NCI-H460 (cell line): ENCODE measurements at places on chromosomes 1 and 21.

GRCh38 chr1:244917073-244917670 is 52.8 kb upstream of the HNRNPU start:
- no peak for DNase-seq

DNA sequence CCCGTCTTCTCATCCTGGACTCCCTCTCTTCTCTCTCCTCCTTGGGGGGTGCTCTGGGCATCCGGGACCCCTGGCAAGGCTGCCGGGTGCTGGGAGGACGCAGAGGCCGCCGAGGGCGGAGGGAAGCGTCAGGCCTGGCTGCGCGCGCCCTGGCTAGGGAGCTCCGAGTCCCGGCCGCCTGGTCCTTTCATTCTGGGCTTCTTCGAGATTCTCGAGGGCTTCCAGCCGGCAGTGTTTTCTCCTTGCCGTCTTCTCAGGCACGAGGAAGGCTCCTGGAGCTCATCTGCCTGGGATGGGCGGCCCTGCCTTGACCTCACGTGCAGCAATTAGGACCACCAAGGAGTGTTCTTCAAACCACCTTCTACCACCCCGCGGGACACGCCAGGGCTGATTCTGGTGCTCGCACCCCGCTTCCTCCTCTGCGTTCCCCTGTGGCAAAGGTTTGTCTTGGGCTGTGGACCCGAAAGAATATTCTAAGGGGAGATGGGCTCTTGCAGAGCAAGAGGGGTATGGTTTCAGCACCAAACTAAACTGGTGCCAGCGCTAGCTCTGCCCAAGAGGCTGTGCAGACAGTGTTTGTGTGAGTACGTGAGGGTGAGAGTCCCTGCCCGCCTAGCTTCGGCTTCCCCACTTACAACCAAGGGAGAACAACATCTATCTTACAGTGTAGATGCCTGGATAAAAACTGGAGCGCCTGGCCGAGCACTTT is 36.5 kb downstream of the PIK3CD start:
- no peak for DNase-seq

DNA sequence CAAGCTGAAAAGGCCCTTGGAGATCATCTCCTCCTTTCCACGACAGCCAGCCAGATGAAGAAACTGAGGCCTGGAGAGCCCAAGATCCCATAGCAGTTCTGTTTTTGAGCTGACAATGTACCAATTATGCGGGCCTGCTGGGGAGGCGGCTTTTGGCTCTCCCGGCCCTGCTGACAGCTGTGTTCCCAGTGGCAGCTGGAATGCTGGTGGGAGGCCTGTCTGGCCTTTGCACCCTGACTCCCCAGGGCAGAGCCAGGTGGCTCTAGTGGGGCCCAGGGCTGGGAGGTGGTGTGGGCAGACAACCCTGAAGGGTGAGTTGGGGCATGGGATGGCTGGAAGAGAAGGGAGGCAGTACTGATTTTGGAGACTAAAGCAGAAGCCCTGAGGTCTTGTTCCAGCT is 30.7 kb upstream of the WASF2 start:
- no peak for DNase-seq

DNA sequence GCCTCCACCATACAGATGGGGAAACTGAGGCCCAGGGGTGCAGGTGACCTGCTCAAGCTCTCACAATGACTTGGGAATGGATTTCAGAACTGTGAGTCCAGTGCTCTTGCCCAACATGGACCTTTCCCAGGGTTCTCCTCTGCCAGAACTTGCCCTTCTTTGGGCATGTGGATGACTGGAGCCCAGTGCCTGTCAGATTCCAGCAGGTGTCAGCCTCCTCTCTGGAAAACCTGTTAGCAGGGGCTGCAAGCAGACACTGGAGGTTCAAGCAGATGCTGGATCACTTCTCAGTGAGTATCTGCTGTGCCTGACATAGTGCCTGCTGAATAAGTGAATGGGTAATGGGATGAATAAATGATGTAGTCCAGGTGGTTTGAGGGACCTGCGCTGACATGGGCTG is 314.2 kb upstream of the POU3F1 start:
- DNase-seq, result no peak

DNA sequence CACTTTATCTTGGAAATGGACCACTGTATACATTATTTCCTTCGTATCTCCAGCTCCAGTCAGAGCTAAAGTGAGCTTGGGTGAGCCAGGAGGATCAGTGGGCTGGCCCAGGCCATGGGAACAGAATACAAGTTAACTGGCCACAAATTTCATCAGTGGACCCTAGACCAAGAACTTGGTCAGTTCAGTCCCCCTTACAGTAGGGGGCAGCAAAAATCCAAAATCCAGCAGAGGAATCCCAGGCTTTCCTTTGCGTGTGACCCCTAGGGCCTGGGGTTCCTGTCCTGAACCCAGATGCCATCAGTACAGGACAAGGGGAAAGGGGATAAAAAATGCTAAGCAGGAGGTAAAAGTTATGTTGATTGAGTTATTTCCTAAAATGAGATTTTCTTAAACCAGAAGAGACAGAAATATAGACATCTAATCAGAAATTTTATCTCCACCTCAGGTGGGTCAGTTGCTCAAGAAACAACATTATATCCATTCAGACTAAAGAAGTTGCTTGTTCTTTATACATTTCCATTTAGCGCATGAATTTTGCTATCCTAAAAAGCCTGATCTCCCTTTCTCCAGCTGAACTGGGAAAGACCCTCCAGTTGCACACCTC is 24.1 kb upstream of the LCE5A start:
- DNase-seq, result peak; percentile 32

- no peak for DNase-seq
Observed at GRCh38 chr1:165924117-165924516, 96.7 kb downstream of the UCK2 start.

DNA sequence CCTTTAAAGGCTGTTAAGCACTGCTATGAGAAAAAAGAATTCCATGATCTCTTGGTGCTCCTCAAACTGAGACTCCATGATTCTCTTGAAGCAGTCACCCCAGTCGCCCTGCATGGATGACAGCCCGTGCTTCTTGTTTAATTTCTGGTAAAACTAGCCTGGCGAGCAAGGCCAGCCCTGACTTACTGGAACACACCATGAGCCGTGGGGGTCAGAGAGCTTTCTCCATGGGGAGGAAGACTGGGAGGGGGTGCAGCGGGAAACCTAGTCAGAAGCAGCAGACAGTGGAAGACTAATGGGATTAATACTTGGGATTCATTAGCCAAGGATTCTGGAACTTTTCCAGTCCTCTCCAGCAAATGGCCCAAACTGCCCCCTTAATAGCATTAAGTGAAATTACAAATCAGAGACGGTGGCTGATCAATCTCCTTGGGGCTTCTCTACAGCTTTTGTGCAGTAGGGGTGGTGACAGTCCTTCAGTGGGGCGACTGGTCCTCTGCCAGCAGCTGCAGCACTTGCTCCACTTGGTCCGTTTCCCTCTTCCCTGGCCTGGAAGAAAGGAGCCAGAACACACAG is 57.2 kb upstream of the LRRN2 start:
- DNase-seq, result no peak

DNA sequence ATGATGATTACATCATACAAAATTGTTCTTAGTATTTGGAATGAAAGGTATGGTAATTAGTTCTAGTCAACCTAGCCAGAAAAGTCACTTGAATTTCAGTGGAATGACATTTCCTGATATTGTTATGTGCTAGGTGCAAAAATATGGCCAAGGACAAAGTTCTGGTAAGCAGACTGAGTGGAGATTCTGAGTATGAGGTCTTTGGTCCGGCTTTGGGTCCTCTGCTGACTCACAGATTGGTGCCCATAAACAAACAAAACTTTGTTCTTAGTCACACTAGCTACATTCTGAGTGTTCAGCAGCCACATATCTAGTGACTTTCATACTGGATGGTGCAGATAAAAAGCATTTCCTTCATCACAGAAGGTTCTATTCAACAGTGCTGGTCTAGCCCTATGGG is 206.1 kb downstream of the ZNF648 start:
- no peak for DNase-seq

- no peak for DNase-seq
Observed at GRCh38 chr1:235567812-235568503, 63.7 kb upstream of the B3GALNT2 start.

DNA sequence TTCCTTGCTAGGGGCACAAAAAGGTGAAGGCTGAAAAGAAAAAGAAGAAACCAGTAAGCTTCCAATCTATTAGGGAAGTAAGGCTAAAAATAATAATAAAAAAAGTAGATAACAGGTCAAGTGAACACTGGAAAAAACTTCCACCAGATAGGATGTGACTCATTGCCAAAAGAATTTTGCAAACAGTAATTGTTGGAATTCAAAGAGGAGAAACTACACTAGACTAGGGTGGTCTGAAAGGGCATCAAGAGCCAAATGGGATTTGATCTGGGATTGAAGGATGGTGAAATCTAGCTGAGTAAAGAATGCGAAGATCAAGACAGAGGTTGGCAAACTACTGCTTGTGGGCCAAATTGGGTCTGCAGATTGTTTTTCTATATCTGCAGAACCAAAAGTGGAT is 6.0 kb upstream of the ST6GALNAC3 start:
- no peak for DNase-seq

- DNase-seq, result no peak
Observed at GRCh38 chr1:220448217-220448616, 79.7 kb upstream of the MARK1 start.

GRCh38 chr1:177858332-177858821 is 111.5 kb downstream of the SEC16B start:
- DNase-seq, result no peak

- no peak for DNase-seq
Observed at GRCh38 chr1:171113382-171113781, 22.7 kb downstream of the FMO3 start.

- DNase-seq, result no peak
Observed at GRCh38 chr1:198726455-198726854, 87.6 kb downstream of the PTPRC start.

DNA sequence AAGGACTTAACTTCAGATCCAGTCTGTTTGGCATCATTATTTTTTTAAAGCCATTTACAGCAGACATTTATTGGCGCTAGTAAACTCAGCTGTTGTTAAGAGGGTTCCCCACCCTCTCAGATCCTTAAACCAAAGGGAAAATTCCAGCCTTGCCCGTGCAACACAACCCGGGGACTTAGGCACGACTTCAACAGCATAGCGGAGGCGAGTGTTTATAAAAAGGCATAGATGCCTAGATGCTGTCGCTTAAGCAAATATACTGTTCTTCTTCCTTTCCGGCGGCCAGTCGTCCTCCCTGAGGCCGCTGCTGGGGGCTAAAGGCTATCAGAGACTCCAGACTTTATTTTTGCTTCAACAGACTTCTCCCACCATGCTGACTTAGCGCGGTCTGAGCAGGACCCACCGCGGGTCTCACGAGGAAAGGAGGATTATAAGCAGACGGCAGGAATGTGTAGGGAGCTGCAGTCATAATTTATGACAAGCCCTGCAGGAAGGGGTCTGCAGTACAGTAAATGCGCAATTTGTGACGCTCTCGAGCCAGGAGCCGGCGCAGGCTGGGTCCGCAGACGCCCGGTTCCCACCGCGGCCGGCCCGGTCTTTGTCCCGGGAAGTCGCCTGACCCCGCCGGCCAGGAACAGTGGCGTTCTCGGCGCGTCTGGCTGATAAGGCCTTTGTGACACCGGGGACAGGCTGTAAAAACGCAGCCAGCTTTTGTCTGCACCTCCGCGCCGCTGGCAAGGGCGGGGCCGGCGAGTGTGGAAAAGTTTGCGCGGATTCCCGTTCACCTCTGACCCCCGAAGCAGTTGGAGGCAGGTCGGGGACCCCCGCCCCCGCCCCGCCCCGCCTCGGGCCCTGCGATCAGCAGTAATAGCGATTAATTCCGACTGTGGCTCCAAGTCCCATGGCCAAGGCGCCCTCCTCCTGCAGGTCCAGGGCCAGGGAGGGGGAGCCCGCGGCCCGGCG is 61.2 kb upstream of the ARHGEF16 start:
- DNase-seq, result no peak

DNA sequence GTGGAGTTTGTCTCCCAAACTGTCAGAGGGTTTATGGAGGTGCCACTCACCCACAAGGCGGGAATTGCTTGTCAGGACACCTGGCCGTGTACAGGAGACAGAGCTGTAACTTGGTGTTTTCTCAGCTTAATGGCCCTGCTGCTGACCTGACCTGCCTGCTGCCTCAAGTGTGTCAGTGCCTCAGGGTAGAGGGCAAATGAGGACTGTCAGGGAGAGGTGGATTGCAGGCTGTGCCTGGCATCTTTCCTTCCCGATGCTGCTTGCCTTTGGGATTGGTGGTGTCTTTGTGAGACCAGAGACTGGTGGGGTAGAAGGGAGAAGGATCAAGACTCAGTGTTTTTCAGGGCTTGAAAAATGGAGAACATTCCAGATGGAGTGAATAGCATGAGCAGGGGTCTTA is 31.4 kb downstream of the TMEM53 start:
- DNase-seq, result no peak

GRCh38 chr1:205263580-205264190 is 35.9 kb downstream of the TMCC2 start:
- no peak for DNase-seq

GRCh38 chr1:72283022-72283306 is 625 bp upstream of the NEGR1 start:
- DNase-seq, result no peak

GRCh38 chr1:216812966-216813365 is 89.7 kb upstream of the ESRRG start:
- DNase-seq, result no peak

GRCh38 chr1:43565600-43566360 is 35.1 kb downstream of the PTPRF start:
- no peak for DNase-seq

DNA sequence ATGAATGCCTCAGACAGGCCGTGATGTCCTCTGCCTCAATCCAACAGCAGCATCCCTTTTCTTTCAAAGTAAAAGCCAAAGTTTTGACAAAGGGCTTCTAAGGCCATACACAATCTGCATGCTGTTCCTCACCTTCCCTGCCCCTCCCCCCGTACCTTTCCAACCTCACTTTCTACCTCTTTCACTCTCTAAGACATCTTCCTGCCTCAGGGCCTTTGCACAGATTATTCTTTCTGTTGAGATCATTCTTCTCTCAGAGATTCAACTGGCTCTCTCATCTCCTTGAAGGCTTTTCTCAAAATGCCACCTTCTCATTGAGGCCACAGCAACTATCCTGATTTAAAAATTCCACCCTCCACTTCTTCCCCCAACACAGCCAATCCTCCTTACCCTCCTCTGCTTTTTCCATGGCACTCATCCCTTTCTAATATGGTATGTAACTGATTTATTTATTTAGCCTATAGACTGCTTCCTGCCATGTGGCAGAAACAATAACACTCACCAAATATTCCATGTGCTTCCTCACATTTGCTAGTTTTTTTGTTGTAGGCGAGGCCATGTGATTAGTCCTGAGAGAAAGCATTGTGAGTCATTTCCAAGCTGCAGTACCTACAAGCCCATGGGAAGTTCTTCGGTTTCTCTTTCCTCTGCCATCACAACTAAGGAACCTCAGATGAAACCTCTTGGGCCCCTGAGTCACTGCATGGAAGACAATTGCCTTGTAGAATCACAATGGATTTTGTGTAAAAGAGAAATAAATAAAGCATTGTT is 58.7 kb upstream of the GADD45A start:
- DNase-seq, result no peak

- DNase-seq, result no peak
Observed at GRCh38 chr1:162725301-162725837, 65.1 kb upstream of the HSD17B7 start.

DNA sequence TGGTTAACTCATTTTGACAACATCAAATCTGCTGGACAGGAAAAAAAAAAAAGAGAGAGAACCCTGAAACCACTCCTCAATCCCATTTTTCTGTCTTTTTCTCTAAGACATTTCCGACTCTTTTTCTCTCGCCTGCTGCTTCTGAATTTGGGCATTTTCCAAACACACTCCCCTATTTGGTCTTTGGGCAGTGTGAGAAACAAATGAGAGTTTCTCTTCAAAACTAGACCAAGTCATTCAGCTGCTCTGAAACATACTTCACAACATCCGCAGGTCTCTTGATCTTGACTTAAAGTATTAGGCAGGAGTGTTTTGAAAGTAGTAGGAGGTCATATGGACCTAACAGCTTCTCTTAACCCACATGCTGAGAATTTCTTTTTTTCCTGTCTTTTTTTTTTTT is 364.8 kb upstream of the ESRRG start:
- DNase-seq, result no peak
